ENCODE measurements at places on chromosomes 3 and 15.
A peak's percentile ranks its signal among the peaks of the same experiment; 100 is the strongest.

DNA sequence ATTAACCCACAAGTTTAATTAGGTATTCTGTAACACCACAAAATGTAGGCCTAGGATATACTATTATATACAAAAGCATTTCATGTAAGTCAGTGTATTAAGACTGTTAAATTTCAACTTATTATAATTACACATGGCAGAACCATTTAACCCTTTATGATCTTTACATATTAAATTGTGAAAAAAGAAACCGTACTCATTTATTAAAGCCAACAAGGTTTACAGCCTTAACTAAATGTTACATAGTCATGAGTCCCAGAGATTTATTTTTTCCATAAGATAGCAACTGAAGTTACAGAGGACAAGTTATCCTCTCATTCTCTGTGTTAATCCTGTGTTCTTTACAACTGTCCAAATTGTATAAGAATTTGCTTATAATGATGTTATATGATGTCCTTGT, 615.8 kb upstream of the AGTR1 start:
- DNase-seq, result no peak

GRCh38 chr3:17359911-17360310, 382.5 kb downstream of the TBC1D5 start:
- DNase-seq, result no peak

DNA sequence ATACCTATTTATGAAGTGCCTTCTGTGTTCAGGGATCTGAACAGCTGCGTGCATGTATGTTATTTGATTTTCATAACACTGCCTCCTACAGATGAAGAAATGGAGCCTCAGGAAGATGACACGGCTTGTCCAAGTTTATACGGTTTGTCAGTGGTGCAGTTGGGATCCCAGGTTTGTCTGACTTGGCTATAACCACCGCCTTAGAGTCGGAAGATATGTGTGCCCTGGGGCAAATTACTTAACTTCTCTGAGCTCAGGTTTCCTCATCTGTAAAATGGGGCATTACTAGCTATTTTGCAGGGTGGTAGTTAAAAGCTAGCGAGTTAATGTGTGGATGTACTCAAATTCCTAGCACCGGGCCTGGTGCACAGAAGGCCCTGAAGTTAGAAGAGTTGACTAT, 54.1 kb upstream of the ANP32A start:
- DNase-seq, result no peak

DNA sequence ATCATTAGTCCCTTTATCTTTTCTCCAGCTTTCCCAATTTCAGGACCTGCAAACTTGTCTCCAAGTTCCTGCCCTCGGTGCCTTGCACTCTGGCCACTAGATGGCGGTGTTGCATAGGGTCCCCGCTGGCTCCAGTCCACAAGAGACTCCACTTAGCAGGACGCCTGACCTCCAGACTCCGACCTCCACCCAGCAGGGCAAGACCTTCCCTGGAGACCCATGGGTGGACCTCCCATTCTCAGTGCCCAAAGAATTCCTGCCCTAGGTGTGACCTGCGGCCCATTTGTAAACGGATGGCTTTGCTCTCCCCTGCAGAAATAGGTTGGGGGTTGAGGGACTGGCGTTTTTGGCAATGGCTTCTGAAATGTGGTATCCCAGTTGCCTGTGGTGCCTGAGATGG, 82.6 kb downstream of the LSM3 start:
- DNase-seq, result peak; percentile 89

GRCh38 chr3:141216975-141217374, 14.7 kb upstream of the PXYLP1 start:
- DNase-seq, result no peak

- DNase-seq, result peak; percentile 47
Measured at GRCh38 chr3:25662736-25663320, 1.9 kb downstream of the TOP2B start.

- DNase-seq, result no peak
Measured at GRCh38 chr15:70362886-70363285, 265.2 kb upstream of the TLE3 start.

DNA sequence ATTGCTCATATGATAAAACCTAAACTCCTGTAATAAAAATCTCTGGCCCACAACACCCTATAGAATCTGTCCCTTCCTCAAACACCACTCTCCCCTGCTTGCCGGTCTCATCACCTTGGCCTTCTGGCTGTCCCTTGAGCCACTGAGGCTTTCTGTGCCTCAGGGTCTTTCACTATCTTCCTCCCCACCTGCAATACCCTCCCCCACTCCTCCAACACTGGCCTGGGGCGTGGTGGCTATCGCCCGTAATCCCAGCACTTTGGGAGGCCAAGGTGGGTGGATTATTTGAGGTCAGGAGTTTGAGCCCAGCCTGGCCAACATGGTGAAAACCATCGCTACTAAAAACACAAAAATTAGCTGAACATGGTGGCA, 3.3 kb upstream of the CSK start:
- no peak for DNase-seq

- peak; percentile 29 for DNase-seq
Measured at GRCh38 chr3:136437043-136437442, 186.9 kb downstream of the PCCB start.

- DNase-seq, result no peak
Measured at GRCh38 chr3:36817806-36818533, 53.6 kb upstream of the DCLK3 start.

GRCh38 chr3:188661806-188662205, 507.8 kb downstream of the LPP start:
- DNase-seq, result no peak

DNA sequence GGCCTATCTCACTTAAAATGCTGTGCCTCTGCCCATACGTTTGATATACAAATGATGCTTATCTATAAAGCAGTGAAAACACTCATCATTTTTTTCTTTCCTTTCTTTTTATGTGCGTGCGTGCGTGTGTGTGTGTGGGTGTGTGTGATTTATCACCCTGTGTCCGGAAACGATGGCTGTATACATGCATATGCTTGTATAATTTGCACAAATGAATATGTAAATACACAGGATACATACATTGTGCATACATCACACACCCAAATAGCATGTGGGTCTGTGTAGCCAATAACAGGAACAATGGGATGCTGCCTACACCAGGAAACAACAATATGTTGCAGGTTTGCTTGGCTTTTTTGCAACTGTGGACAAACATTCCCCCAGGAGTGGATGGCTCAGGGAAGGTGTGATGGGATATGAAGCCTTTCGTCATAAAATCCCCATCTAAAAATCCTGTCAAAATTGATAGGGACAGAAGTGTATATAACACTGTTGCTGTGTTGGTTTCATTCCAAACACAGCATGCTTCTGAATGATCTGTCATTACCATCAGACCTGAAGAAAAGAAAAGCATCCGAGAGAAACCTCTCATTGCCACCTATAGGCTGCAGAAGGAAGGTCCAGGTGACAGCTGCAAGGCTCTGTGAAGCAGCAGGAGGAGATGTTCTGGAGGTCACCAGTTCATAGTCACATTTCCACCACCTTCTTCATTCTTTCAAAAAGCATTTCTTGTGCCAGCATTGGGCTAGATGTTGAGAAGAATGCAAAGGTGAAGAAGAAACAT, 503.9 kb upstream of the NR2F2 start:
- DNase-seq, result peak; percentile 7

DNA sequence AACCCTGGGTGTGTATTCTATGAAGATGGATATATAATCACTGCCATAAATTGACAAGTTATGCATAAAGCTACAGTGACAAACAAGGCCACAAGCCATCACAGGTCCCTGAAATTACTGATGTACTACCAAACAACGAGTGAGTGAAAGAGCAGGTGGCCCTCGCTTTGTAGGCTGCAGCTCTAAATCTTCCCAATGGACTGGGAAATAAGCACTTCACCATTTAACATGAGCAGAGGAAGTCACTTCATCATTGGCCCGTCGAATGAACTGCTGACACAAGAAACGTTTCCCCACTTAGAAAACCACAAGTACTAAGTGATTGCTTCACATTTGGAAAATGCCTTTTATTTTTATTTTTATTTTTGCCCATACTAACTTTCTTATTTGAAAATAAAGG, 218.0 kb downstream of the ZNF385D start:
- DNase-seq, result peak; percentile 49

DNA sequence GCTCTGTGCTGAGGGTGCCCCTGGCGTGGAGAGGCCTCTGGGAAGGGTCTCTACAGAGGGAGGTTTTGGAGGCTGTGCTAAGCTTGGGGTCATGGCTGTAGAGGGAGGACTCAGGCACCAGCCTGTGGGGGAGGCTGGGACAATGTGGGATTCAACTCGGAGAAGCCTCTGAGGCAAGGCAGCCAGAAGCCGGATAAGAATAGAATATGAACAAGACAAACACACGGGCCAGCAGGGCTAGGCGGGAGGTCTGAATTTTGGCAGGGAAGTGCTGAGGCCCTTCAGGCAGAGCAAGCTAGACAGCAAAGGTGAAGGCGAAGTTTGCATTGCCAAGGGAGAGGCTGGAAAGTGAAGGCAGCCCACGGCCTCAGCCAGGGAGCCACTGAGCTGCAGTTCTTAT, 612.1 kb upstream of the NR2F2 start:
- DNase-seq, result no peak

DNA sequence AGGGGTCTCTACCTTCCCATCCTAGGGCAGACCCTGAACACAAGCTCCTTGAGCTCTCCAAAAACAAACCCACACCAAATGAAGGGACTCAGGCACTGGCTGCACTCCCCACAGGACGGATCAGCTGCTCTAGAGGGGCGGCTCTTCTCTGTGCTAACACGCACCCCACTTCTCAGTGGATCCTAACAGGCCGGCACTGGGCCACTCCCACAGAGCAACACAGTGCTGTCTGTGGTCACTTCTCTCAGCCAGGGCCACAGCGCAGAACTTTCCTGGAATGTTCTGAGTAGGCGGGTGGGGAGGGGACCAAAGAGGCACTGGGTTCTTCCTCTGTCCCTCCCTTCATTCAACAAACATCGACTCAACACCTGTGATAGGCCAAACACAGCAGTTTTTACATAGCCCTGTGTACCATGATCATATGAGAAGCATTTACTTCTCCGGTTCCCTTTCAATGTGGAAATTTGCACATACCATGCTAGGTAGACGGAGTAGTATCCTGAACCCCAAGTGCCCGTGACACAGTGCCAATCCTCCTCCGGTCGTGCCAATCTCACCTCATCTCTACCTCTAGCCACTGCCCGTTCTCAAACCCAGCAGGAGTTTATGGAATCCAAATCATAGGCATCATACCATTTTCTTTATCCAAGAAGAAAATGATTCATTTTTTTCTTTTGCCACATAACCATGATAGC, 98.1 kb downstream of the LRIG1 start:
- no peak for DNase-seq

DNA sequence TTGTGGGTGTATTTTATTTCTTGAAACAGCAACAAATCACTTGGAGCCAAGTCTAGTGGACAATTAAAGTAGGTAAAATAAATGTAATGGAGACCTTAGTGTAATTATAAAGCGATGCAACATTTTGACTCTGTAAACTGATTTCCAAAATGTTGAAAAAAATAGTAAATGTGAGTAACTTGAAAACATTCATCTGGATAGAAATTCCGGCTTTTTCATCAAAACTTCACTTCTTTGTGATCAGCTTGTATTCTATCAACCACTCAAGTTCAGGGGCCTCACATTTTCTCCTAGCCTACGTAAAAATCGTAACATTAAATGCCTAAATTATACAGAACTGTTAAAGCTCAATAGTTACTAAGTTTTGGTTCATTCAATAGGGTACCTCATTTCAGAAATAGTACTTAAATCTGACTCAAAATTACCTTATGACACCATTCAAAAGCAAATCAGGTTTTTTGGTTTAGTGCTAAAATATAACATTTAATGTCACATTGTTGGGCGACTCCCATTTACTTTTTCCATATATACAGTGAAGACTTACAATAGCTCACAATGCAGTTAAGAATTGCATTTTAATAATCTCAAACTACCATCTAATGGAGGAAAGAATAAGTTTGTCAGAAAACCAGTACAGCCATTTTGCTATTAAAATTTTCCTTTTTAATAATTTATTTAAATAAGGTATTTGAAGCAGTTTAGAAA, 12.7 kb downstream of the CCNL1 start:
- no peak for DNase-seq

DNA sequence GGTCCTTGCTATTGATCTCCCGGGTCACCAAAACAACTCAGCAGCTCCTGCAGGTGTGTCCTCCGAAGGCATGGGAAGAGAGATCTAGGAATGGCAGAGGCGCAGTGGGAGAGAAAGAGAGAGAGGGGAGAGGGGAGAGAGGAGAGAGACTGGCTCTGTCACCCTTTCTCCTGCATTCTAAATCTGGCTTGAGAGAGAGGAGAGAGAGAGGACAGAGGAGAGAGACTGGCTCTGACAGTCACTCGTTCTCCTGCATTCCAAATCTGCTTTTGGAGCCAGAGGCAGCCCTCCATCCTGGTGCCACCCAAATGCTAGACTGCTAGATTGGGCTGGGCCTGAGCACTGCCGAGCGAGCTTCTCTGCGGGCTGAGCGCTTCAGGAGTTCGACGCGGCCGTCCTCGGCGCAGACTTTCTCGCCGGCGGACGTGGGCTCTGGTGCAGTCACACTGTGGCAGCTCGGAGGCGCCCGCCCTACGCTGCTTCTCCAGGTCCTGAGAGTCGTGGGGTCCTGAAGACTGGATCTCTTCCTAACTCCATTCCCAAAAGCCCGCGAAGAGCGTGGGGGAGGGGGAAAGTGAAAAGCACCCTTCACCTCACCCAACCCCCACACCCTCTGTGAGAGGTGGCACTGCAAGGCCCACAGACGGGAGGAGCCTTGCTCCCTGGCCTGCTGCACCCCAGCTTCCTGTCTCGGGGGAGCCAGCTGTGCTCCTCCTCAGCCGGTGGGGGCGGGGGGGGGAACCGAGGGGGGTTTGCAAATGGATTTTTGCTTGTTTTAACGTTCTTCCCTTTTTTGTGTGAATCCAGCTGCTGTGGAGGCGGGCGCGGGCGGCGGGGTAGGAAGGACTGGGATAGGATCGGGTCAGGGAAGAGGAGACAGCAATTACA, 222.3 kb downstream of the MEIS2 start:
- no peak for DNase-seq

DNA sequence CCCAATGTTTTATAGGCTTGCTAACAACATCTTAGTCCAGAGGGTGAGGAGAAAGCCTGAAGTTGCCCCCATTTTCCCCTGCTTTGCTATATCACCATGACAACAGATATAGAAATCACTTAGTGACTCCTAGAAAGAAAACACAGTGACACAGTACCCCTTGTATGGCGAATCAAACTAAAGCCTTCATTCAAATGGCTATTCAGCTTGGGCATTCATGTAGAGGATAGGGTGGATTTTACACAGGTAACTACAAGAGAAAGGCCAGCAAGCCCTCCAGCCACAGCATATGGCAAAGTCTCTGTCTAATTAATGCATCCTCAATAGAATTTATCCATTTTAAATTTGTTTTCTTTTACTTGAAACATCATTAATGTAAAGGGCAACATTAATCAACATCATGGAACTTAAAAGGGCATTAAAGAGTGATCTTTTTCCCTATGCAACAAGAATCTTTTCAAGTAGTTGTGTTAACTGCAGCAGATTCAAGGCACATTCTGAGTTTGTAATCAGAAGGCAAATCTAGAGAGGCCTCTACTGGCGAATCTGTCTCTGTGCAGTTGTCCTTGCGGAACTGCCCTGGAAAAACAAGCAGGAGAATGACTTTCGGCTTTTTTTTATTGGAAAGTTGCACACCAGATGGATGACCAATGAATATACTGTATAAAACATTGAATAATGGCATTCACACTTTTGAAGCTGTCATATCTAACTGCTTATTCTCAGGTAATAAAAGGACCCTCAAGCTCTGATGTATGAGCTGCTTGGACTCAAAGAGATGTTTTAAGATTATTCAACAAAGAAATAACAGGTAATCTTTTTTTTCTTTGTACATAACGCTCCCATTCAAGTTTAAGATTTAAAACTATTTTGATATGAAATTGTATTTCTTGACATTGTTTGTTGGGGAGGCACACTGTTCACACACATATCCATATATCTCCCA, 621.7 kb upstream of the AGTR1 start:
- DNase-seq, result peak; percentile 68

GRCh38 chr15:60535743-60536142, 56.8 kb upstream of the ICE2 start:
- DNase-seq, result no peak

All from OCI-M1 (cell line).